CD8-positive, alpha-beta memory T cell (primary cell): ENCODE measurements at places on chromosomes 4 and X. TPM values are rescaled to one million over a fixed set of nuclear protein-coding genes. Genes with fewer than 3 reads are reported as not detected.

DNA sequence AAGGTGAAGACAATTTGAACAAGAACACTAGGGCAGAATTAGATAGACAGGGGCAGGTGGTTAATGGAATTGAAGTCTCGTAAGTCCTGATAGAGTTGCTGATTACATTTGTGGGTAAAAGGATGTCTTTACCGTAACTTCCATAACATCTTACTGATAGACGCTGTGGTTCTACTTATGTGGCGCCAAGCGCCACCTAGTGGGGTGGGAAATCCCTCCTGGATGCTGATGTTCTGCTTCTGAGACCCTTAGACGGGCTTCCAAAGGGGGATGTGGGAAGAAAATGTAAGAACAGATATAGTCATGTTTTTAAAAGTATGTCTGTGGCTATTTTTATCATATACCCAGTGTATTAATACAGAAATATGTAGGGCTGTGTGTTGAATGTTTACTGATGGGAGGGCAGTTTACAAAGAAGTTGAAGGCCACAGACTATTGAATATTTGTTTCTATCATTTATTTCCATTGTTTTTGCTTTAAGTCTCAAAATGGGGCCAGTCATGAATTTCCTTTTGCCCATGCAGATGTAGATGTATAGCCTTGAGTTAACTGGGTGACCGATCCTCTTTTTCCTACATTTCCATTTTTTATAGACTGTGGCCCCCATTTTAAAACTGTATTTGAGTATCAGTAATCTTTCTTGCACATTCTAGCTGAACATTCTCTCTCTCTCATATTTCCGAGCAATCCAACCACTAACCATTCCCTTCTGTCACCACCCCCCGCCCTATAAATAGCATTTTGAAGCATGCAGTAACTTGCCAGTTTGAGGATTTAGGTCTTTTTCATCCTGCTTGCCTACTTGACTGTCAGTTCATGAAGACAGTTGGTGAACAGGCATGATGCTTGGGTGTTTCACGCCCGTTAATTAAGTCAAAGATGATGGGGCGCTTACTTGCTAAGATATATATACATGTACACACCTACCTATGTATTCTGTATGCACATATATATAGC is 12.1 kb upstream of the TLR8 start:
- H3K27ac ChIP-seq, result no peak overlapping the region
- H3K4me3 ChIP-seq, result no peak overlapping the region
- no peaks in the 10 kb centered on the region for H3K36me3 ChIP-seq
- DNase-seq, result peak; percentile 8
- no peaks in the 10 kb centered on the region for H3K27me3 ChIP-seq
- no peaks in the 10 kb centered on the region for H3K4me1 ChIP-seq

- no peaks in the 10 kb centered on the region for H3K27me3 ChIP-seq
- no peak overlapping the region for H3K27ac ChIP-seq
- peaks cover 9% of the 10 kb centered on the region for H3K4me1 ChIP-seq
- no peaks in the 10 kb centered on the region for H3K36me3 ChIP-seq
Measured at GRCh38 chrX:154417157-154417556, 5.8 kb downstream of the TAFAZZIN start.

GRCh38 chrX:23341452-23341851 is 6.8 kb downstream of the PTCHD1 start:
- DNase-seq, result no peak
- H3K4me3 ChIP-seq, result no peak overlapping the region
- H3K4me1 ChIP-seq, result no peaks in the 10 kb centered on the region
- no peaks in the 10 kb centered on the region for H3K36me3 ChIP-seq
- no peaks in the 10 kb centered on the region for H3K27me3 ChIP-seq

GRCh38 chr4:142016031-142016430 is 379.6 kb downstream of the IL15 start:
- H3K4me3 ChIP-seq, result no peak overlapping the region
- H3K36me3 ChIP-seq, result no peaks in the 10 kb centered on the region
- no peak overlapping the region for H3K27ac ChIP-seq
- H3K4me1 ChIP-seq, result no peaks in the 10 kb centered on the region
- H3K27me3 ChIP-seq, result no peaks in the 10 kb centered on the region

CWH43 gene
- not detected for total RNA-seq

SYTL4 gene
- total RNA-seq, result not detected

DNA sequence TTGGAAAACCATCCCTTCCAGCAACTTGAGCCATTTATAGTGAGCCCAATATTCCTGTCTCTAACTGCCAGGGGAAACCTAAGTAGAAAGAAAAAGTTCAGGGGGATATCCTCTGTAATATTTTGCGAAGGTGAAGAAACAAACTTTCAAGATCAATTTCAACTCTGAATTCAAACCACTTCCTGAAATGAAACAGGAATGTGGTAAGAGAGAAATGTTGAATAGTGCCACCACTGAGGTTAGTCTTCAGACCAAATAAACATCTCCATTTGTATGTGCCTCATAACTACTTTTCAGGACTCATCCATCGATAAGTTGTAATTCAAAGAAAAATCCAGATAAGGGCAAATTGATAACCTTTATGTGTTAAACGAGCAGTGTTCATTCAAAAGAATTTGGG is 128.7 kb downstream of the GABRB1 start:
- H3K27me3 ChIP-seq, result no peaks in the 10 kb centered on the region
- H3K4me1 ChIP-seq, result no peaks in the 10 kb centered on the region
- H3K4me3 ChIP-seq, result no peak overlapping the region
- no peak for DNase-seq

DCLK2 gene
- total RNA-seq, result not detected

ARMCX2 gene
- total RNA-seq, result 5.2 TPM

CYP4V2 gene
- total RNA-seq, result 11.8 TPM

DNA sequence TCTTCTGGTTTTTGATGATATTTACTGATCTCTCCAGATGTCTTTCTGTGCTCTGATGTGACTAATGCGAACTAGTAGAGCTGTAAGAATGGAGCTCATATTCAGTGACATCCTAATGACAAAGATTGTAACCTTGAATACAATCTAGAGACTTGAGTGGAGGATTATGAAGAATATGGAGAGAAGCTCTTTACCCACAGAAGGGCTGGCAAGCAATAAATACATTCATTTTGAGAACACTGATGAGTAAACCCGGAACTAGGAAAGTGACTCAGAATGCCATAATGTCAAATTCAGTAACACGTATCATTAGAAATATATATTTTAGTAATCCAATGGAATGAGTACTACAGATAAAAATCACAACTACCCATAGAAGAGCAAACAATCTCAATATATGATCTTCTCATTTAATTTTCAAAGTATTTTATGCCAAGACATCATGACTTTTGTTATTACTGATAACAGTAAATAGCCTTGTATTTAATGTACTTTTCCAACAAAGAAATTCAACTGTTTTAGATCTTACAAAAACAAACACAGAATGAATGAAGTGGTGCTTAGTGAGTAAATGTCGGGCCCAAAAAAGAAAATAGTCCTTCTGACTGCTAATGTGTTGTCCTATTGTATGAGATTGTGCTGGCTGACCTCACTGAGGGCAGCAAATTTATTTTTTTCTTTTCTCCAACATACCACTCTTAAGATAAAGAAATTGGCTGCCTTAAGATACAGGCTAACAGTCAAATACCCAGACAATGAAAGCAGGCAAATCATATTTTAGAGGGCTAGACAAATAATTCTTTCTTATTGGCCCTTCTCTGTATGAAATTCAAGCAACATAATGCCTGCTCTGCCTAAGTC is 49.2 kb upstream of the HDAC8 start:
- DNase-seq, result no peak
- no peaks in the 10 kb centered on the region for H3K36me3 ChIP-seq
- H3K4me3 ChIP-seq, result no peak overlapping the region
- no peaks in the 10 kb centered on the region for H3K4me1 ChIP-seq
- no peak overlapping the region for H3K27ac ChIP-seq

- H3K4me3 ChIP-seq, result no peak overlapping the region
- no peaks in the 10 kb centered on the region for H3K27me3 ChIP-seq
- H3K27ac ChIP-seq, result no peak overlapping the region
- H3K36me3 ChIP-seq, result no peaks in the 10 kb centered on the region
- peak; percentile 68 for DNase-seq
Measured at GRCh38 chr4:244471-244870, 60.8 kb downstream of the ZNF732 start.

DNA sequence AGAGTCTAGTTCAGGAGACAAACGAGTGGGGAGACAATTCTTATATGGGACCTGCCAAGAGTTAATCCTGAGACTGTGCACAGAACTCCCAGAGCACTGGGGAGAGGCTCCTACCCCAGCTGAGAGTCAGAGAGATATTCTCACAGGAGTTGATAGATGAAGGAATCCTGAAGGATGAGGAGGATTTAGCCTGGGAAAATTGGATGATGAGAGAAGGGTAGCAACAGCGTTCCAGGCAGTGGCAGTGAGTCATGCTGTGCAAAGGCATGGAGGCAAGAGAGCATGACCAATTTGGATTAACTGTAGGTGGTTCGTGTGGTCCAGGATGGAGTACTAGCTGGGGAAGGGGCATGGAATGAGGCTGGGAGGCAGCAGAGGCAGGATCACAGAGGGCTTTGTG is 318.6 kb downstream of the LDB2 start:
- no peaks in the 10 kb centered on the region for H3K4me1 ChIP-seq
- DNase-seq, result no peak
- H3K27ac ChIP-seq, result no peak overlapping the region
- no peak overlapping the region for H3K4me3 ChIP-seq

DNA sequence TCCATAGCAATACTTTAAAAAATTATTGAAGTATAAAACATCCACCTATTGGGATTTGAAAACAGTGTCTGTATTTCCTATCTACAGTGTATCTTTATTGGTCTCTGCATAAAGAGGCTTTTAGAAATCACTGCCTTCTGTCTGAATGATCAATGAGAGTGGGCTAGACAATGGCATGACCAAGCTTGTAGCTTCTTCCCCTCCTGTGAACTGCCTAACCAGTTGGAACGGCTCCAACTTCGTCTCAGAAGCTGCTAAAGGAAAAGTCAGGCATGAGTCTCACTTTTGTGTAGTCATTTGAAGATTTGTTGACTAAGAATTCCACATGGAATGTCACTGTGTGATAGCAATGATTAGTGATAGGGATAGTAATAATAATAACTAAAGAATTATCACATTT is 64.2 kb downstream of the INTS12 start:
- no peaks in the 10 kb centered on the region for H3K27me3 ChIP-seq
- H3K36me3 ChIP-seq, result no peaks in the 10 kb centered on the region
- no peak overlapping the region for H3K27ac ChIP-seq
- DNase-seq, result no peak
- no peak overlapping the region for H3K4me3 ChIP-seq

NUDT11 gene
- total RNA-seq, result 1.6 TPM

DNA sequence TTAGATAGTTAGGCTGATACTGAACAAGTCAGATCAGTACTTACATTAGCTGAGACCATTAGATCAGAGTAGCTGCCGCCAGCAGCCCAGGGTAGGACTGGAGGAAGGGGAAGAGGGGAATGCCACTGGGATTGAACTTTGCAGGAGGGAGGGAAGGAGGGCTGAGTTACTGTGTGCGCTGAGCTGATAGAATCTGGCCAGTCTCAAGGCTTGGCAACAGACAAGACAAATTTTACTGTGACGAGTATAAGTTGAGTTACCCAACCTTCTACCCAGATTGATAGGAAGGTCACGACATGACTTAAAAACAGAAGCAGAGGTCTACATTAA is 372.1 kb downstream of the OPHN1 start:
- no peak for DNase-seq
- H3K27me3 ChIP-seq, result no peaks in the 10 kb centered on the region
- H3K27ac ChIP-seq, result no peak overlapping the region
- H3K36me3 ChIP-seq, result no peaks in the 10 kb centered on the region

- H3K27me3 ChIP-seq, result no peaks in the 10 kb centered on the region
- H3K4me1 ChIP-seq, result no peaks in the 10 kb centered on the region
- H3K36me3 ChIP-seq, result no peaks in the 10 kb centered on the region
- no peak for DNase-seq
Measured at GRCh38 chr4:141027421-141027820, 105.8 kb downstream of the RNF150 start.

- no peak for DNase-seq
- H3K36me3 ChIP-seq, result no peaks in the 10 kb centered on the region
- H3K4me3 ChIP-seq, result no peak overlapping the region
- H3K27me3 ChIP-seq, result no peaks in the 10 kb centered on the region
Measured at GRCh38 chr4:86831262-86832130, 17.7 kb downstream of the SLC10A6 start.

- no peak overlapping the region for H3K27ac ChIP-seq
- no peaks in the 10 kb centered on the region for H3K27me3 ChIP-seq
- H3K4me1 ChIP-seq, result no peaks in the 10 kb centered on the region
- H3K4me3 ChIP-seq, result no peak overlapping the region
Measured at GRCh38 chr4:99447513-99447912, 12.4 kb upstream of the ADH7 start.

- no peak overlapping the region for H3K4me3 ChIP-seq
- no peak overlapping the region for H3K27ac ChIP-seq
- H3K36me3 ChIP-seq, result no peaks in the 10 kb centered on the region
Measured at GRCh38 chr4:72275381-72275780, 243.6 kb downstream of the NPFFR2 start.

PPEF2 gene
- total RNA-seq, result 0.11 TPM

CYLC1 gene
- total RNA-seq, result not detected

DNA sequence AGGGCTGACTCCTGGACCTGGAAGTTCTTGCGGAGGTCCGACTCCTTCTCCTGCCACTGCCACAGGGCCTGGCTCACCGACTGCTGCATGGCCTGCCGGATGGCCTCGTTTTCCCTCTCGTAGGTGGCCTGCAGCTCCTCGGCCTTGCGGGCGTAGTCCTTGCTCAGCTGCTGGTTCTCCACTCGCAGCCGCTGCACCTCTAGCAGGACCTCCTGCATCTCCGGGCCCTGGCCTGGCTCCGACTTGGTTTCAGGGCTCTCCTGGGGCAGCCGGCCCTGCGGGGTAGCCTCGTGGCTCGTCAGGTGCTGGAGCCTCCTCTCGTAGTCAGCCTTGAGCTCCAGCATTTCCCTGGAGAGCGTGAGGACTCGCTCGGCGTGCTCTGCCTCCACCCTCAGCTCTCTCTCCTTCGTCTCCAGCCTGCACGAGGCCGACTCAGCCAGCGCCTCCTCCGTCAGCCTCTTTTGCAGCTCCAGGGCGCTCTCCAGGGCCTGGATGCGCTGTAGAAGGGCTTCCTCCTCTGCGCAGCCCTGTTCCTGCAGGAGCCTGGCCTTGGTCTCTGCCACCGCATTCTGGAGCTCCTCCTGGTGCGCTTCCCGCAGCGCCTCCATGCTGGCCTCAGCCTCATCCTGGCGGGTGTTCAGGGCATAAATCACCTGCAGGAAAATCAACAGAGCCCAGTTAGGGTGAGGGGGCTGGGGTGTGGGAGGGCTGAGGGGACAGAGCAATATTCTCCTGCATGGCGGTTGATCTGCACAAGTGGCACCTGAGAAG is 72.2 kb downstream of the FAM184B start:
- DNase-seq, result no peak
- H3K27ac ChIP-seq, result no peak overlapping the region
- H3K4me3 ChIP-seq, result no peak overlapping the region
- H3K27me3 ChIP-seq, result no peaks in the 10 kb centered on the region

- no peak overlapping the region for H3K27ac ChIP-seq
- no peaks in the 10 kb centered on the region for H3K36me3 ChIP-seq
- DNase-seq, result no peak
Measured at GRCh38 chrX:1273896-1274295, 5.3 kb downstream of the CSF2RA start.

- peak; percentile 12 for DNase-seq
- H3K4me1 ChIP-seq, result peaks cover 8% of the 10 kb centered on the region
- no peak overlapping the region for H3K27ac ChIP-seq
- no peaks in the 10 kb centered on the region for H3K36me3 ChIP-seq
- no peaks in the 10 kb centered on the region for H3K27me3 ChIP-seq
Measured at GRCh38 chr4:89438102-89438831, 130.7 kb upstream of the GPRIN3 start.

- DNase-seq, result no peak
Measured at GRCh38 chr4:82644734-82645126, 82.9 kb upstream of the TMEM150C start.

- H3K27ac ChIP-seq, result no peak overlapping the region
- DNase-seq, result no peak
- no peaks in the 10 kb centered on the region for H3K36me3 ChIP-seq
- H3K4me3 ChIP-seq, result no peak overlapping the region
Measured at GRCh38 chr4:113317523-113317922, 268.1 kb downstream of the ANK2 start.
